ENCODE measurements at places on chromosomes 13 and 19.

DNA sequence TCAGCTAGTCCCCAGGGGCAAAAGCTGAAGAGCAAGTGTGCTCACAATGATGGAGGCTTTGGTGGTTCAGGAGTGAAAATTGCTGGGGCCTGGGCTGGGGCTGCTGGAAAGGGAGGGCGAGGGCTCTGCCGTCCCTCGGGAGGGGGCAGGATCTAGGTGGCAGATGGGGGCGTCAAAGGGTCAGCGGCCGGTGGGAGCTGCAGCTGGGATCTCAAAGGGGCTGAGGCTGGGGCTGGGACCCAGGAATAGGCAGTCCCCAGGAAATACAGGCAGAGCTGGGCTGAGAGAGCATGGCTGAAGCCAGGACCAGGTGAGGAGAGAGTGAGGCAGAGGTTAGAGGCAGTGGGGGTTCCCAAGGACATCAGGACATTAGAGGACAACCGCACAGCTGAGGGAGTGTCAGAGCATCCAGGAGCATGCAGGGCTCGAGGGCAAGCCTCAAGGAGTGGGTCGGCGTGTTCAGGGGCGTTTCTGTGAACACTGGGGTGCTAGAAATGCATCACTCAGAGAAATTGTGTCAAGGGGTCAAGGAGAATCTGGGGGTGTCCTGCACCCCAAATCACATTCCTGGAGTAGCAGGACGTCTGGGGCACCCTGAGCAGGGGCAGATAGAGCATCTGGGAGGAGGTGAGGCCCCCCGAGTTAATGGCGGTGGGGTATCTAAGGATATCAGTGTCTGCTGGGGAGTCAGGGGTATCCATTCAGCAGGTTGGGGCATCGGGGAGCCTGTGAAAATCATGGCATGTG is 1.2 kb upstream of the SYNE4 start:
- DNase-seq, result no peak

GRCh38 chr19:33385956-33386355 is 12.4 kb downstream of the CEBPG start:
- no peak for DNase-seq

- DNase-seq, result no peak
Measured at GRCh38 chr19:1098177-1099051, 3.2 kb upstream of the POLR2E start.

GRCh38 chr19:41887711-41888382 is 4.9 kb downstream of the ARHGEF1 start:
- peak; percentile 65 for DNase-seq

DNA sequence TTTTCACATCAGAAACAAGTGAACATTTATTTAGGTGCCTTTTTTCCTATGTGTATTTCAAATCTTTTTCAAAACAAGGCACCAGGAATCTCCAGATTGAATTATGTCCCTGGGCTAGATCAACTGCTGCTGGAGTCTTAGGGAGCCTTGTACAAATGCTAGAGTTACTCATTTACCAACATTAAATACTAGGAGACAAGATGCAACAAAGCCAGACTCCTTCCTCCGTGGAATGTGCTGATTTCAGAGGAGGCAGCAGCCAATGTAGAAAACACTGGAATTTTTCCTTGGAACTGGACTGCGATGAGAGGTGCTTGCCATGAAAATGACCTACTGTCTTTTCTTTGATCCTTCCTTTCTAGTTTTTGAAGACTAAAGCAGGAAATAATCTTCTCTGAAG is 1514.7 kb upstream of the MIR17HG start:
- no peak for DNase-seq

DNA sequence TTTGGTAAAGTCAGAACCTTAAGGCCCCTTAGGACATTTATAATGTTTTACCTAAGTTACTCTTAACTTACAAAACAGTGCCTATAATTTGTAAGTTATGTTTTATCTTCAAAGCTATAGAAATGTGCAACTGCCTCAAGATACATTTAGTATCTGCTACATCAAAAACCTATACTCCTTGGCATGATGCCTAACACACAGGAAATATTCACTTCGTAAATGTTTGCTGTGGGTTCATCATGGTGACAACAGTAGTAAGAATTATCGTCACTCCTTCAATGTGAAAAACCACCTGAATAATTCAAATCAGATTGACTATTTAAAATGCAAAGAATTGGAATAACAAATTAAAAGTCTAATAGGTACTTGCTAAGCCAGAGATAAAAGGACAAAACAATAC is 184.1 kb downstream of the DIAPH3 start:
- no peak for DNase-seq

GRCh38 chr13:98524391-98524790 is 52.5 kb downstream of the STK24 start:
- no peak for DNase-seq

GRCh38 chr13:19069684-19070397 is 111.8 kb downstream of the TUBA3C start:
- no peak for DNase-seq

- no peak for DNase-seq
Measured at GRCh38 chr19:18225355-18225701, 910 bp downstream of the PDE4C start.

DNA sequence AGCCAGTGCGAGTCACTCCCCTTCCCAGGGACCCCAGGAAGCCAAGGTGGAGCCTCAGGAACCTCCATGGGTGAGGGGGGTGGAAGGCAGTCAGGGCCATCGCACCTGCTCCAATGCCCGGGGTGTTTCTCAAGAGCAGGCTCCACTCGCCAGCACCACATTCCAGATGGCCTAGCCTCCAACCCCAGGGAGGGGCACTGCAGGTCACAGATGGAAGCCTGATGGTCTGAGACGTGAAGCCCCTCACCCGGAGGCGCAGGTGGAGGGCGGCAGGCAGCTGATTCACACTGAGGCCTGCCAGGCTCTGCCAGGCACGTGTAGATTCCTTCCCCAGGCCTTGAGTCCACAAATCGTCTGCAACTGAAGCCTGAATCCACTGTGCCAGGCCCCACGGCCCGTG is 23.0 kb upstream of the ISYNA1 start:
- DNase-seq, result no peak

- DNase-seq, result no peak
Measured at GRCh38 chr13:30033681-30034457, 183.5 kb upstream of the UBL3 start.

DNA sequence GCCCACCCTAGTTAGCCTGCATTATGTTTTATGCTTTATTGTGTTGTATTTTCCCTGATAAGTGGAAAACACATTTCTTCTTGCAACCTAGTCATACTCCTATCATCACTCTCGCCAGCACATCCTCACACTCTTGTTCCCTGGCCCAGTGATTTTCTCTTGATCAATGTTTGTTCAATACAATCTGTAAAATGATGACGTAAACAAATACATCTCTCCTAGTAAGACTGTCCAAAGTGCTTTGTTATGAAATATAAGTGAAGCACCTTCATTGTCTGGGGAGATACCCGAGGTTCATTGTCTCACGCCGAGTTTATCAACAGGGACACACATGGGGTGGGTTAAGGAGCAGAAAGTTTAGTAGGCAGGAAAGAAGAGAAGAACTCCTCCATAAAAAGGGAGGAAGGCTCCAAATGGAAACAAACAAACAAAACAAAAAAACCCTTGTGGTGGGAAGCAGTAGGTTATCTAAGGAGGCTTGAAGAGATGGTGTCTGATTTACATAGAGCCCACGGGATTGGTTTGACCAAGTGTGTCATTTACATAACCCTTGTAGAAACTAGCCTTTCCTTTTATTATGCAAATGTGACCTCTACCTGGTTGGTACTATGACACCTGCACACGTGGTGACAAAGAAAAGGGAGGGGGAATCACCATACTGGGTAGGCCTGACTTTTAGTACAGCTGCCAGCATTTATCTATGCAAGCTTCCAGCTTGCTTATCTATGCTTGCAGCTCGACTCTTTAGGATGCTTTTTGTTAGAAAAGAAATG is 1317.9 kb upstream of the SPRY2 start:
- DNase-seq, result no peak

DNA sequence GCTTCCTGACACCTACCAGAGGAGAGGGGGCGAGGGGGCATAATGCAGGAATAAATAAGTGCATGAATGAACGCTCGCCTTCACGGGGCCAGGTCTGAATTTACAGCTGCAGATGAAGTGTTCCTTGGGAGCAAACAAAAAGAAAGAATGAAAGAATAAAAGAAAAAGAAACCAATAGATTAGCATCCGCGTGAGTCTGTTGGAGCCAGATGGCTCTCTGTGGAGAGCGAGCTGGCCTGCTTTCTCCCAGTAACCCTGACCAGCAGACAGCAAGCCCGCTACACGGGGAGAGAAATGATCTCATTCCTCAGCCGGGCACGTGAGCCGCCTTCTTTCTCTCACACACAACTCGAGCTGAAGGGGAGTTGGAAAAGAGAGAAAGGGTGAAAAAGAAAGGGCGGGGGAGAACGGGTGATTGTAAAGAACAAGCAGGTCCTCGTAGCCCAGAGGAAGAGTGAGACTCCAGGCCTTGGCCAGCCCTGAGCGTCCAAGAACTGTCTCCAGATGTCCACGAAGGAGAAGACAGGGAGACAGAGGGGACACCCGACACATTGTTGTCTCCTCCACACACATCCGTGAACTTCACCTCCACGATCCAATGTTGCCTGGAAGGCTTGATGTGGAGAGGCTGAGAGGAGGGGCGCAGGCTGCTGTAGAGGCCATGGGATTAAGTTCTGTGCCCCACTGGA is 81.4 kb downstream of the RNASEH2B start:
- no peak for DNase-seq

DNA sequence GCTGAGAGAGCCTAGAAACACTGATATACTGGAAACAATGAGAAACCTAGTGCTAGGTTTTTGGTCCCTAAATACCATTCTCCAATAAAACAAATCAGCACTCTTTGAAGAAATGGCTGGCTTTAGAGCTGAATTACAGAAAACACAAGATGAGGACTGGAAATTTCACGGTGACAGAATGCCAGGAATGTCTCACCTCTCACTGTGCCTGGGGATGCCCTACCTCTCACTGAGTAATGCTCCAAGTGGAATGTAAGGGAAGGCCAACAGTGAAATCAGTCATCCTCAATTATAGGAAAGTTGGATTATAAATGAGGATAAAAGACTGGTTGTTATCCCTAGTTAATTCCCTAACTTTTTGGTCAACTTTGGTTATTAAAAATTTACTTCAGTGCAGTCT is 259.0 kb downstream of the NALCN start:
- no peak for DNase-seq

- DNase-seq, result no peak
Measured at GRCh38 chr13:30234619-30235162, 72.7 kb downstream of the KATNAL1 start.

- no peak for DNase-seq
Measured at GRCh38 chr13:59210543-59210942, 953.2 kb downstream of the DIAPH3 start.

DNA sequence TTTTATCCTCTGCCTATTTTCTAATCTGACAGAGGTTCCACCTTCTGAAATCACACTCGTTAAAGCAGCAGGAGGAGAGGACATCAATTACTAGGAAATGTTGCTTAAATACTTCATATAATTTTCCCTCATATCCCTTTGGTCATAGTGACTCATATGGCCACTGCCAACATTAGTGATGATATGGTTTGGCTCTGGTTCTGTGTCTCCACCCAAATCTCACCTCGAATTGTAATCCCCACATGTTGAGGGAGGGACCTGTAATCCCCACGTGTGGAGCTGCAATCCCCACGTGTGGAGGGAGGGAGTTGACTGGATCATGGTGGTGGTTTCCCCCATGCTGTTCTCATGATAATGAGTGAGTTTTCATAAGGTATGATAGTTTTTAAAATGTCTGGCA is 618.4 kb upstream of the SLITRK5 start:
- no peak for DNase-seq

DNA sequence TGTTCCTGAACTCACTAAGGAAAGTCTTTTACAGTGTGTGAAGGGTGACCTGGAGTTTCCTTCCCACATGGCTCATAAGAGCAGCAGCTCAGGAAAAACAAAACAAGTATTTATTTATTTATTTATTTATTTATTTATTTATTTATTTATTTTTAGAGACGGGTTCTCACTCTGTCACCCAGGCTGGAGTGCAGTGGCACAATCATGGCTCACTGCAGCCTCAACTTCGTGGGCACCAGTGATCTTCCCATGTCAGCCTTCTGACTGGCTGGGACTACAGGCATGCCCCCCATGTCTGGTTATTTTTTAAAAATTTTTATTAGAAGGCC is 10.4 kb downstream of the ARL11 start:
- DNase-seq, result no peak

DNA sequence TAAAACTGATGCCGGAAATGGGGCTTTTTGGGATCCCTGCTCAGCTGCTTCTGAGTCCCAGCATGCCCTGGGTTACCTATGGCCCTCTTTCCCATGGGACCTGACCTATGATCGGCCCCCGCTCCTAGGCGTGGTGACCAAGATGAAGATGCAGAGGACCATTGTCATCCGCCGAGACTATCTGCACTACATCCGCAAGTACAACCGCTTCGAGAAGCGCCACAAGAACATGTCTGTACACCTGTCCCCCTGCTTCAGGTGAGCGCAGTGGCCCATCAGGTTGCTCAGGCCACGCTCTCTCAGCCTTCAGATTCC is 1.5 kb downstream of the RPS11 start:
- DNase-seq, result no peak

DNA sequence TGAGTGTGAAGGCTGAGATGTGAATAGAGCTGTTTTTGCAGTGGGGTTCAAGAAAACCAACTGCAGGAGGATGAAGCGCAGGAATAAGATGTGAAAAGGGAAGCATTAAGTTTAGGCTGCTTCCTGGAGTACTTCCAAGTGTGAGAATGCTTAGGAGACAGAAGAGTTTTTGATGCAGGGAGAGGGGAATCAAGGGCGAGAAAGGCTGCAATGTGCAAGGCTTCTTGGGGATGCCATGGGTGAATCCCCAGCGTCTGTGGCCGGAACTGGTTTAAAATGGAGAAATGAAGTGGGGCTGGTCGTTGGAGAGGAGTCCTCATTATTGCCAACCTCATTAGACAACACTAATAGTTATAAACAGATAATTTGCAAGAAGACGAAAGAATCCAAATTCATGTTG is 764.9 kb downstream of the LIG4 start:
- DNase-seq, result no peak

GRCh38 chr19:1066748-1067340 is at the start of gene ARHGAP45:
TSS of gene ARHGAP45 (plus strand) at chr19:1067167. CDS start at chr19:1067406, 239 bp downstream.
- DNase-seq, result peak; percentile 78

DNA sequence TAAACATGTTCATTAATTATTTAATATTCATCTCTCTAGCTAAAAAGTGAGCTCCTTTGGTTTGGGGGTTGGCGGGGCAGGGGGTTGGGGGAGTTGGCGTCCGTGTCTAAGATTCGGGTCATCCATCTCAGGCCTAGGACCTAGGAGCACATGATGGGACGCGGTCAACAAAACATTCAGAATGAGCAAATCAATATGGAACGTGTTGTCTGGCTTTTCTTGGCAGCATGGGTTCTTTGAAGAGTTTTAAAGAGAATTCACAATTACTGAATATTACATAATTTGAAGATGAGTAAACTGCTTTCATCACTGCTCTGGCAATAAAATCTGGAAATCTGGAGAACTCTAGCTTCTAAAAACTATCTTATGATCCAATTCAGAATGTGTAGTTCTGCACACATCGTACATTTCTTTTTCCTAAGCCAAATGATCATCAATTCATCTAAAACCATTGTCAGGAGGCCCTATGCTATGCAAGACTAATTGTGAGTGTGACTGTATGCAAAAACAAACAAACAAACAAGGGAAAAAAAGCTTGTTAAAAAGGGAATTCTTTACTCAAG is 5.4 kb upstream of the ARGLU1 start:
- DNase-seq, result no peak
